ENCODE measurements at places on chromosomes 7 and 10. TPM values are rescaled to one million over a fixed set of nuclear protein-coding genes. Genes with fewer than 3 reads are reported as not detected.
A peak's percentile ranks its signal among the peaks of the same experiment; 100 is the strongest.

GRCh38 chr7:132134814-132135445, 441.3 kb downstream of the PLXNA4 start:
- no peaks in the 10 kb centered on the region for H3K36me3 ChIP-seq
- H3K27ac ChIP-seq = no peak overlapping the region
- DNase-seq = no peak
- no peak overlapping the region for H3K4me3 ChIP-seq

Gene SND1
- 292 TPM for total RNA-seq

DNA sequence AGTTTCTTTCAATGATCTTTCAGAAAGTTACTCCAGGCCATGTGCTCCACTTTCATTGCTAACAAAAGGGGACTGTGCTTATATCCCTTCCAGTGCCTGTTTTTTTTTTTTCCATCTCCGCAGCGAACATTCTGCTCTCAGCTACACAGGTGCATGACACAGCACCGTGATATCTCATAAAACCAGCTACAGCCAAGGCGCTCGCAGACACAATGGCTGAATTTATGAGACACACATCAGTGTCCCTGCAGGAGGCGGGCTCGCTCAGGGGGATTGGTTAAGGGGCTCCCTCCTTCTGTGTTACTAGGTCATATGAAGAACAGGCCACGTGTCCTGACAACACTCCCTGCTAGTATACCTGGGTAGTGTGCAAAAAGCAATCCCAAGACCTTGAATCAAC, 245.5 kb downstream of the SKAP2 start:
- no peak for DNase-seq
- H3K4me3 ChIP-seq = no peak overlapping the region
- H3K27me3 ChIP-seq = peaks cover 2% of the 10 kb centered on the region
- H3K36me3 ChIP-seq = no peaks in the 10 kb centered on the region

GRCh38 chr10:13890233-13891127, 303.7 kb downstream of the PRPF18 start:
- H3K4me1 ChIP-seq = no peaks in the 10 kb centered on the region
- peaks cover 63% of the 10 kb centered on the region for H3K27me3 ChIP-seq
- H3K27ac ChIP-seq = no peak overlapping the region
- DNase-seq = no peak

Gene RHOBTB1
- total RNA-seq = not detected

GRCh38 chr7:149725916-149726315, 47.5 kb downstream of the ZNF467 start:
- no peaks in the 10 kb centered on the region for H3K27me3 ChIP-seq
- H3K4me3 ChIP-seq = no peak overlapping the region
- no peak for DNase-seq
- no peak overlapping the region for H3K27ac ChIP-seq
- H3K36me3 ChIP-seq = no peaks in the 10 kb centered on the region
- no peaks in the 10 kb centered on the region for H3K4me1 ChIP-seq

DNA sequence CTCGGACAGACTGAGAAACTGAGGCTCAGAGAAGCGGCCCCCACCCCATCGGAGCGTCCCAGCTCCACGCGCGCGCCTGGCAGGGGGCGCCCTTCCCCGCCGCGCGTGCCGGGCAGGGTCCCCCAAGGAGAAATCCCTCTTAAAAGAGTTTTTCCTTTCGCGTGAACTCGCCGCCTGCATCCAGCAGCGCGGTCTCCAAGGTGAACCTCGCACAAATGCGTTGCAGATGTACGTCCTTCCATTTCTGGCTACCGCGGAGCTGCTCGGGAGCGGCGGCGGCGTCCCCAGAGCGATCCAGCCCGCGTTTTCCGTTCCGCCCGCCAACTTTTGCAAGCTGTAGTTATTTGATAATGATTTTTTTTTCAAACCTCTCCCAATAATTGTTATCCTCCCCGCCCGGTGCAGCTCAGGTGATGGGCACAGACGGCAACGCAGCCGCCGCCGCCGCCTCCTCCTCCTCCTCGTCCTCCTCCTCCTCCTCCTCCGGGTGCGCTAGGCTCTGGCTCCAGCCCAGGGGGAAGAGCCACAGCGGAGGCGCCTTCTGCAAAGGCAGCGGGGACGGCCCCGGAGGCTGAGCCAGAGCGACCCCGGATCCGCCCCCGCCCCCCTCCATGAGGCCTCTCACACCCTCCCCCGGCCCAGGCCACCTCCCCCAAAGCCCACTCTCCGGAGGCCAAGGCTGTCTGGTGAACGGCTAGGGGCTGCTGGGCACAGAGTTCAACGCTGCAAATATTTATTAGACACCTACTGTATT, 74.0 kb upstream of the CUX1 start:
- H3K4me3 ChIP-seq = peak overlapping the region; percentile 77
- DNase-seq = peak; percentile 61
- H3K27me3 ChIP-seq = no peaks in the 10 kb centered on the region
- H3K4me1 ChIP-seq = peaks cover 31% of the 10 kb centered on the region

Gene SLC29A4
- total RNA-seq = 0.29 TPM

GRCh38 chr10:27701938-27702537, 43.6 kb downstream of the MKX start:
- DNase-seq = no peak
- H3K4me3 ChIP-seq = no peak overlapping the region
- no peaks in the 10 kb centered on the region for H3K4me1 ChIP-seq

DNA sequence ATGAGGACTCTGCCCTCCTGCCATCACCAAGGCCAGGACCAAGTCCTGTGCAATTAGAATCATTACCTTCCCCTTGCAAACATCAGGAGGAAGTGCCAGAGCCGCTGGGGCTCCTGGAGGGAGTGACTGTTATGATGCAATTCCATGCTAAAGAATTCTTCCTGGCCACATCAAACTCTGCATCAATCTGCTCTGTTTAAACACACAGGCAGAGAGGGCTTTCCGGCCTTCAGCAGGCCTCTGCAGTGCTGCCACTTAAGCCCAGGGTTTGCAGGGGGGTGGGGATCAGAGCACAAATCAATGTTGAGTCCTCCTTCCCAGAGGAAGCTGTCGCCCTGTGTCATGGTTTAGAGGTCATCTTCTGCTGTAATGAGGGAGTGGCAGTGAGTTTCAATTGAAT, 58.1 kb downstream of the CTBP2 start:
- peaks cover 3% of the 10 kb centered on the region for H3K27me3 ChIP-seq
- no peaks in the 10 kb centered on the region for H3K4me1 ChIP-seq
- H3K36me3 ChIP-seq = no peaks in the 10 kb centered on the region
- no peak for DNase-seq
- H3K4me3 ChIP-seq = no peak overlapping the region
- H3K27ac ChIP-seq = no peak overlapping the region

GRCh38 chr7:21401944-21402343, 25.9 kb upstream of the SP4 start:
- H3K27me3 ChIP-seq = peaks cover 1% of the 10 kb centered on the region
- no peak for DNase-seq
- H3K36me3 ChIP-seq = peaks cover 8% of the 10 kb centered on the region
- no peak overlapping the region for H3K27ac ChIP-seq

Gene CALY
- total RNA-seq = not detected

Gene PRKG1
- total RNA-seq = not detected

DNA sequence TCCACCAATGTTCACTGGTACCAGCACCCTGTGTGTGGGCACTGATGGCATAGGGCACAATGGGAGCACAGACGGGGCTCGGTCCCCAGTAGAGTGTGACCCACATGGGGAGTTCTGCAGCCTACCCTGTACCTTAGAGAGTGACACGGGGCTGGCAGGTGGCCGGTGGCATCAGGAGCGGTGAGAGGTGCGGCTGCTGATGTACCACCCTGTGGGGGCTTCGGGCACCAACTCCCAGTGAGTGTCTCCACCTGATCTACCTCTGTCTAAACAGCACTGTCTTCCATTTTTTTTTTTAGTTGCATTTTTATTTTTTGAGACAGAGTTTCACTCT, 4.1 kb downstream of the JAKMIP3 start:
- no peak overlapping the region for H3K4me3 ChIP-seq
- no peak for DNase-seq
- peaks cover 12% of the 10 kb centered on the region for H3K27me3 ChIP-seq
- no peaks in the 10 kb centered on the region for H3K36me3 ChIP-seq

GRCh38 chr10:94583124-94583523, 37.5 kb downstream of the HELLS start:
- no peaks in the 10 kb centered on the region for H3K27me3 ChIP-seq
- peaks cover 12% of the 10 kb centered on the region for H3K36me3 ChIP-seq
- H3K27ac ChIP-seq = no peak overlapping the region
- no peak for DNase-seq
- no peak overlapping the region for H3K4me3 ChIP-seq

DNA sequence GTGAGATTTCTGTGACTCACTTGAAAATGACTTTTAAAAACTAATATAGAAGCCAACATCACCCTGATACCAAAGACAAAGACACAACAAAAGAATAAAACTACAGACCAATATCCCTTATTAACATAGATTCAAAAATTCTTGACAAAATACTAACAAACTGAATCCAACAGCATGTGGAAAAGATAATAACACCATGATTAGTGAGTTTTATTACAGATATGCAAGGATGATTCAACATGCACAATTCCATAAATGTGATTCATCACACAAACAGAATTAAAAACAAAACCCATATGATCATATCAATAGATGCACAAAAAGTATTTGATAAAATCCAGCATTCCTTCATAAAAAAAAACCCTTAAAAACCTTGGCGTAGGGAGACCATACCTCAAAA, 6.5 kb downstream of the MGAM start:
- no peak for DNase-seq
- H3K27me3 ChIP-seq = peaks cover 2% of the 10 kb centered on the region
- no peak overlapping the region for H3K4me3 ChIP-seq
- H3K36me3 ChIP-seq = no peaks in the 10 kb centered on the region
- H3K27ac ChIP-seq = no peak overlapping the region
- H3K4me1 ChIP-seq = no peaks in the 10 kb centered on the region

GRCh38 chr7:142329062-142329790, 71.4 kb upstream of the PRSS58 start:
- DNase-seq = no peak
- peaks cover 5% of the 10 kb centered on the region for H3K27me3 ChIP-seq
- peak overlapping the region; percentile 10 for H3K27ac ChIP-seq
- no peaks in the 10 kb centered on the region for H3K4me1 ChIP-seq
- H3K4me3 ChIP-seq = no peak overlapping the region
- no peaks in the 10 kb centered on the region for H3K36me3 ChIP-seq

Measured in activated T-helper 1 cell treated with anti-CD3 and anti-CD28 coated beads, Interleukin-12 subunit alpha, Interleukin-12 subunit beta, Interleukin-2, Interleukin-4 antibody, amounts not matched to agents 30 ng/mL and 10 ng/mL and 1 ng/mL, durations not matched to agents 14 hours and 24 hours and 36 hours (primary cell).